ENCODE measurements at places on chromosomes 1 and 21.

GRCh38 chr1:8905582-8906191, 27.2 kb upstream of the ENO1 start:
- DNase-seq: no peak

- no peak for DNase-seq
These were observed 271.8 kb downstream of the MATN1 start for GRCh38 chr1:30451532-30452125.

DNA sequence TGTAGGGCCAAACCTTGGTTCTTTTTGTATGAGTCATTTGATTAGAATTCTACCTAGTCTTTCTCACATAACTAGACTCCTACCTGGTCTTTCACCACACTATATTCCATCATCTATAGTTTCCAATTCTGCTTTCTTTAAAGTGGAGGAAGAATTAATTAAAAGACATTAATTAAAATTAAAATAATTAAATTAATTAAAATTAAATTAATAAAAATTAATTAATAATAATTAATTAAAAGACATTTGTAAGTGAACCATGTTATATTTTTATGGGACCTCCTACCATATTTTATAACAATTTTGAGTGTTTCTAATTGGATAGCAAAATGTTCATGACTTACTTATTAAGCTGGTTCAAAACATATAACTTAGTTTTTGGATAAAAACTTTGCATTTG, 77.4 kb downstream of the CCDC18 start:
- no peak for DNase-seq

DNA sequence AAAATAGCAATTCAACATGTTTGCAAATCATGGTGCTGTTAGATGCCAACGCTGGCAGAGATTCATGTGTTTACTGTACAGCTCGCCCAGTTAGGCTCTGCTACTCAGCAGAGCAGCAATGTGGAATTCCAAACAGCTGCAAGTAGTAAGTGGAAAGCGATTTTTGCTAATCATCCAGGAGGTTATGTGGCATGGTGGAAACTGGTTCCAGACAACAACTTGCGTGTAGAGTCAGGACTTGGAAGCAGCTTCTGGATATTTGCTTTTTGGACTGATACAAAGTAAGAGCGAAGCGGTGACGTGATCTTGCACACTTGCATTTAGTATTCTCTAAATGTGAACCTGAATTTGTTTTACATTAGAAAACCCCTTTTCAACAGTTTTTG, 27.1 kb upstream of the HHAT start:
- DNase-seq: no peak

GRCh38 chr1:65189576-65190115, 41.6 kb downstream of the AK4 start:
- DNase-seq: no peak

DNA sequence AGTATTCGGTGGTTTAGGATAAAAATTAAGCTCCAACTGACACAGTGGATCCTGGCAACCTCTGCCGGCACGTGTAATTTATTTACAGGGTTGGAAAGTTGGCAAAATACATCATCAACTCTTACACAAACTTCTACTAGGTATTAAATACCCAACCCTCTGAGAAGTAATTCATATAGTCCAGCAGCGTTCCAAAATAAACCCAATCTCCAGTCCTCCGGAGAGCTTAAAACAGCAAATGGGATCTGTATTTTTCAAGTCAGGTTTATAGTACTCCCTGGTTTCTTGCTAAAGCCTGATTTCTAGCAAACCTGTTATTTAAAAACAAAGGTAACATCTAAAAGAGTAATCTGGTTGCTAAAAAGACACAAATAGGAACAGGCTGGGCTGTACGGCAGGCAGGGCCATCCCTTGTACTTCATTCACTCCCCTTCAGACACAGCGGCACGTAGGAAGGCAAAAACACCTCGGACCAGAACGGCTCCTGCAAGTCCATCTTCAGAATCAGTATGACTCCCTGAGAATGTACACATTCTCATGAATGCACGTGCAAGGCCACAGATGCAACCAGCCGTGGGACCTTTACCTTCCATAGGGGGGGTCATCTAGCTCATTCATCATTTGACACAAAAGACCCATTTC, 8.6 kb downstream of the GLIS1 start:
- DNase-seq: no peak

DNA sequence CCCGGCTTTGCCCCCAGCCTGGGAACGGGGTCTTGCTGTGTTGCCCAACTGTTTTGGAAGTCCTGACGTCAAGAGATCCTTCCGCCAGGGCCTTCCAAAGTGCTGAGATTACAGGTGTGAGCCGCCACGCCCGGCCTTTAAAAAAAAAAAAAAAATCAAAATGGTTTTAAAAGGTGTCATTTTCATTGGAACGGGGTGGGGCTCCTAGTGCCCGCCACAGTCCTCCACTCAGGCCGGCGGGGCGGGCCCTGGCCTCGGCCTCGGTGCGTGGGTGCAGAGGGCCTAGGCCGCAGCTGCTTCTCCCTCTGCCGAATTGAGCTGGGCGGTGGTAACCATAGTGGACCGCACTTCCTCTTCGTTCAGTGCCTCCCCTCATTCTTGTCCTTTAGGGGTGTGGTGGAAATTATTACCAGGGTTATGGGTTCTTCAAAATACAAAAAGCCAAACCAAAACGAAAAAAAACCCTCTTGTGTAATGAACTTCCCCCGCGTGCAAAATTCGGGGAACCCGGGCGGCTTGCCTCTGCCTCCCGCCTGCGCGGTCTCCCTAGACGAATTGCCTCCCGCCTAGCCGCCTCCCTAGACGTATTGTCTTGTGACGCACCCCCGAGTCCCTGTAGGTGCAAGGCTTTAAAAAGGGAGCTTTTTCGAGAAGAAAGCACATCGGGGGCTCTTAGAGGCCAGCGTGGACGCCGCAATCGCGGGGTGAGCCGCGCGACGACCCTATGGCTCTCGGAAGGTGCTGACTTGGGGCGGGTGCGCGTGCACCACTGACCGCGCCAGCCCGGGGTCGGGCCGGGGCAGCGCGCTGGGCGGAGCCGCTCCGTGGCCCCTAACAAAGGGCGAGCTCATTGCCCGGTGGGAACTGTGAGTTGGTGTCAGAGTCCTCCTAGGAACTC, 10.5 kb upstream of the SPEN start:
- no peak for DNase-seq

DNA sequence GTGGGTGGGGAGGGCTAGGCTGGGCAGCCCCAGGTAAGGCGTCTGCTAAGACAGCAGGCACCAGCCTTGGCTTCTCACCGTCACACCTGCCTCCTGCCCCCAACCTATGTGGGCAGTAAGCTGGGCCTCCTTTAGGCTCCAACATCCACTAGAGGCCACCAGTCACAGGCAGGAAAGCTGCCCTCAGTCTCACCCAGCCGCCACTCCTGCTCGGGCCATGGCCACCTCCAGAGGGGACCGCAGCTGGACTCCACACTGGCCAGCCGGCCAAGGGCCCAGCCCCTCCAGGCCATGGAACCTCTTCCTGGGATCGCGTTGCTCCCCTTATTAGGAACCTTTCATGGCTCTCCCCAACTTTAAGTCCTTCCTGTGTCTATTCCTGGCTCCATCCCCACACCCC, 74.5 kb downstream of the MRPL37 start:
- no peak for DNase-seq

GRCh38 chr1:177131723-177132122, 32.8 kb downstream of the ASTN1 start:
- no peak for DNase-seq

- no peak for DNase-seq
These were observed 134.6 kb downstream of the BRINP2 start for GRCh38 chr1:177305040-177306018.

- DNase-seq: no peak
These were observed 14.0 kb downstream of the JUN start for GRCh38 chr1:58769809-58770320.

DNA sequence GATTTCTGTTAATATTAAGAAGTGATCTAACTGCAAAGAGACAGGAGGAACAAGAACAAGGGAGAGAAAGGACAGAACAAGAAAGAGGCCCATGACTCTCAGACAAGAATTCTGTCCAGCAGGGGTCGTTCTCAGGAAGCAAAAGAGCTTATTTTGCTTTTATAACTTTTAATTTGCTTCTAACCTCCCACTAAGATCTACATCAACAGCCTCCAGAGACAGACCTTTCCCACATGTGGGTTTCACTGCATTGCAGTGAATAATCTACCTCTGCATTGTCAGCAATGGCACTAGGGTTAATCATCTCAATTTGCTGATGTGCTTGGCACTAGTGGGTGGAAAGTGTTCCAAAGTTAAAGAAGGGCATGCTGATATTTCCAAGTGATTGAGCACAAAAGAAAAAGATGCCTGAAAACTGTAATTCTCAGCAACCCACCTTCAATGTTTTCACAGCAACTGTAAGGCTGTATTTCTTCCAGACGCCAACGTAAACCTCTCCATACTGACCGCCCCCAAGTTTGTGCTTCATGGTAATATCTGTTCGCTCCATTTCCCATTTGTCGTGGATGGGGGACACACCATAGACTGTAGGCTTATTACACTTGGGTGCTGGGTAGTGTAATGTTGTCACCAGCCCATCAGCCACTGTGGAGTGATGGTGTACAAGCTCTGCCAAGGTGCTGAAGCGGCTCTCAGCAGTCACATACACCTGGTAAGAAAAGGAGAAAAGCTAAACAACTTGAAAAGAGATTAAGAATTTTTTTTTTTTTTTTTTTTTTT, 39.5 kb downstream of the TOR3A start:
- no peak for DNase-seq

DNA sequence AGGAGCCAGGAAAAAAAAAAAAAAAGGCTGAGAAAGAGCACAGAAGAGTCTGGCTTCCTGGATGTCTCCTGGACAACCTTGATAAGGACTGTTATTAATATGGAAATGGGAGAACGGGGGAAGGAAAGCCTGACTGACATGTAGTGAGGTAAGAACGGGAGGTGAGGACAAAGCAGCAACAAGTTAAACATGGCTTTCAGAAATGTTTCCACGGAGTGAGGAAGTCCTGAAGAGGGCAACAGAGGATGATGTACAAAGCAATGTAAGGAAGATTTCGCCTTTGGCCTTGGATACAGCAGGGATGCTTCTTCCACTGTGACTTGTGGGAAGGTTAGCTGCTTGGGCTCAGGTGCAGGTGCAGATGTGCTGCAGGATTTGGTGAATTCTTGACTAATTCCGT, 11.9 kb upstream of the NIBAN1 start:
- DNase-seq: no peak

DNA sequence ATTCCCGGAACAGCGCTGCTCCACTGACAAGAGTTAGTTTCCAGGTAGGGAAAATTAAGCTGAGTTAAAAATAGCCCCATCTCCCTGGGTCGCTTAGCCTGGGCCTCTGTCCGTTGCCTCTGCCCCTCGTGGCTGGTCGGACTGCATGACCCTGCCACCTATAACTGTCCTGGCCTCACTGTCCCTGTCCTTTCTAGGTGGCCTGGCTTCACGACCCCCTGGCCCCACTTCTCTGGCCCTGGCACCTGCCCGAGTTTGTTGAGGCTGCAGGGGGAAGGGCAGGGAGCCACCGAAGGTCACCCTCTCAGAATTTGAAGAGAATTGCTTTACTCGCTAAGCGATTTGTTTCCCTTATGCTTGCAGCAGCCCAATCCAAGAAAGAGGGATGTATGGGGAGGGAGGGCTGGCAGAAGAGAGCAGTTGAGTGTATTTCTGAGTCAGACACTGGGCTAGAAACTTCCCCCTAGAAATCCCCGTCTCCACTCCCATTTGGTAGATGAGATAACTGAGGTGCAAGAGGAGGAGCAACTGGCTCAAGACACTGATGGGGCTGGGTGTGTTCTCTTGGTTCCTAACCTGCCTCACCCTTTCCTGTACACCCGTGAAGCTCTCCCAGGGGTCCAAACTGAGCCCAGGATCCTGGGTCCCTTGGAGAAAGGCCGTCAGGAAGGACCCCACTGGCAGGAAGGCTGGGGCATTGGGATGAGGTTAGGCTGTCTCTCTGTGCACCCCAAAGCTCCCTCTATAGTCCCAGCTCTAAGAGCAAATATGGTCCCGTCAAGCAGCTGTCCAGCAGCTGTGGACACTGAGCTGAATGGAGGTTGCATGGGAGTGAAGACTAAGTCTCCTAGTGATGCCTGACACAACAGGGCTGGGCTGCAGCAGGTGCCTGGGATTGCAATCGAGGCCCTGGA, 2.9 kb upstream of the EDN2 start:
- DNase-seq: no peak

- no peak for DNase-seq
These were observed 486.4 kb downstream of the PLPP3 start for GRCh38 chr1:56092684-56093570.

GRCh38 chr1:172746091-172746949, 87.4 kb downstream of the FASLG start:
- no peak for DNase-seq

DNA sequence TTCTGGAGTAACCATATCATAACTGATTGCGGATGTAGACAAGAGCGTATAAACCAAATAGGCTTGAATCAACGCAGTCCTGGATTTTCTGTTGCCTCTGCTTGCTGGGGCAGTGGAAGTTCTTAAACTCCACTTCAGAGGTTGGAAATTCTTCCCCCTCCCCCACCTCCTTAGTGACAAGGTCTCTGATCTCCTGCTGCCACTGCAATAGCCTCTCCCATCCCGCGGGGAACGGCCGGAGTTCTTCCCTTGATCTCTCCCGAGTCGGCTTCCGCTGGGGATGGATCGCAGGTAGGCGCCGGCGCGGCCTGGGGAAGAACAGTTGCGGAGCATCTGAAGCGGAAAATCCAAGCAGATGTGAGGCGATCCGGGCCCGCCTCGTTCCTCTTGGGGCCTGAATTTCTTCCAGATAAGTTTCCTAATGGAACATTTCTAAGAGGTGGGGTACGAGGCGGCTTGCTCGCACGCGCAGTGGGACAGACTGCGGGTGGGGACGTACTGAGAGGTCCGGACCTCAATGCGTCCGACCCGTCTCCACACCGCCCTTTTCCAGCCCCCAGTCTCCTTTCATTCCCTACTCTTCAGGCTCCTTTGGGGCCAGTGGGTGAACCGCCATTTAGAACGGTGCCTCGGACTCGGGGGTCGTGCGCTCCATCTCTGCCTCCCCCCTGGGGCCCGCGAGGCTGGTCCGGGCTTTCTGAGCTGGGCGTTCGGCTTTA, 3.1 kb upstream of the SIM2 start:
- DNase-seq: no peak

GRCh38 chr1:184958554-184959353, 15.6 kb downstream of the NIBAN1 start:
- no peak for DNase-seq

GRCh38 chr1:157238585-157238984, 100.4 kb upstream of the ETV3 start:
- DNase-seq: no peak

DNA sequence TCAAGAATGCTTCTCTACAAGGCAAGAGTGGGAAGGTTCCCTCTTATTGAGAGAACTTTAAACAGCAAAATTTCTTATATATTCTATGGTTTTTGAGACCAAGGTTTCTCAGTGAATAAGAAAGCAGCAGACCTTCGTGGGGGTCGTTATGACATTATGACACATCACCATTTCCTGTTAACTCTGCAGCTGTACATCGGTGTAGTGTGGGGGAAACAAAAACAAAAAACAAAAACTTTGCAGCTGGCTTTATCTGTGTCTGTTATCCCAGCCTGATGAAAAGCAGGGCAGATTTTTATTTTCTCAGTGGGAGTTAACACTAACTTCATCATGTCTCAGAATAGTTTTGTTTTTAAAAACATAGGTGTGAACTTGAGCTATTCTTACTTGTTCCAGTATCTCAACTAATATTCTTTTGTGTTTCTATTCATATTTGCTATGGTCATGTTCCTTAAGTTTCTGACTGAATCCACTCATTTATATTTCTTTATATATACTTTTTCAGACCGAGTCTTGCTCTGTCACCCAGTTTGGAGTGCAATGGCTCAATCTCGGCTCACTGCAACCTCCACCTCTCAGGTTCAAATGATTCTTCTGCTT, 2.1 kb downstream of the SDE2 start:
- DNase-seq: no peak

- DNase-seq: no peak
These were observed 58.8 kb downstream of the TOR1AIP2 start for GRCh38 chr1:179818743-179819173.

GRCh38 chr21:16370186-16370585, 640.4 kb downstream of the USP25 start:
- DNase-seq: no peak
